SK-N-SH treated with all-trans-retinoic acid at 6 μM for 48 hours (cell line): ENCODE measurements at places on chromosomes 12 and 14.

DNA sequence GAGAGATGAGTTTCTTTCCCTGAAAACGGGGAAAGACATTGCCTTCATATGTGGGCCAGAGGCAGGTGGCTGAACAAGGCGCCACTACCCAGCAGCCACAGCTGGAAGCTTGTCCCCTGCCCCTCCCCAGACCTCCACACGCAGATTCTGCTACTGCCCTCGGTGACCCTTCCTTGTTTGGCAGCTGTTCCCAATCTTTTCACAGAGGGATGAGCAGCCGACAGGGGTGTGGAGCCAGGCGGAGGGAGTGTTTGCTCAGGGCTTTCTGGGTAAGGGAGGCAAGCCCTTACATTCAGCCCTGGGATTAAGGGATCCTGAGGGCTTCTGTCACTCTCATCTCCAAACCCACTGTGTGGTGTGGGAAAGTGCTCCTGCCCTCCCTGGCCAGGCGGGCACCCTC is 4.5 kb upstream of the KRT4 start:
- ATAC-seq, result no peak

DNA sequence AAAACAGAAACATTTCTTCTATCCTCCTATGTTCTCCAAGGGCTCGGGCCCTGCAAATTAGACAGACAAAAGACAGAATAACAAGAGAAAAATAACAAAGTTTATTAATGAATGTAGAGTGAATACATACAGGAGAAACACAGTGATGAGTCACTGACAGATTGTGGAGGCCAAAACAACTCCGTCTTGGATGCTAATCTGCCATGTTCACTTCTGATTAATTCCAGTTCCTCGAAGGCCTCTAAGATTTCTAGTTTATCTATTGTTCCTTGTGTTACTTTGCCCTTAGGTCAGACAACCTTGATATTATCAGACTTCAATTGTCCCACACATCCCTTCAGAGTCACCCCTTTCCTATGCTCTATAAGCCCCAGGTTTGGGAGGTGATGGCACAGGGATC is 26.8 kb upstream of the NEDD1 start:
- no peak for ATAC-seq

- ATAC-seq, result peak; percentile 6
Measured at GRCh38 chr12:6540181-6540877, 6.0 kb downstream of the GAPDH start.

- ATAC-seq, result no peak
Measured at GRCh38 chr12:1481906-1482305, 112.5 kb downstream of the FBXL14 start.

GRCh38 chr12:18716236-18716635 is 21.6 kb downstream of the PLCZ1 start:
- ATAC-seq, result no peak

DNA sequence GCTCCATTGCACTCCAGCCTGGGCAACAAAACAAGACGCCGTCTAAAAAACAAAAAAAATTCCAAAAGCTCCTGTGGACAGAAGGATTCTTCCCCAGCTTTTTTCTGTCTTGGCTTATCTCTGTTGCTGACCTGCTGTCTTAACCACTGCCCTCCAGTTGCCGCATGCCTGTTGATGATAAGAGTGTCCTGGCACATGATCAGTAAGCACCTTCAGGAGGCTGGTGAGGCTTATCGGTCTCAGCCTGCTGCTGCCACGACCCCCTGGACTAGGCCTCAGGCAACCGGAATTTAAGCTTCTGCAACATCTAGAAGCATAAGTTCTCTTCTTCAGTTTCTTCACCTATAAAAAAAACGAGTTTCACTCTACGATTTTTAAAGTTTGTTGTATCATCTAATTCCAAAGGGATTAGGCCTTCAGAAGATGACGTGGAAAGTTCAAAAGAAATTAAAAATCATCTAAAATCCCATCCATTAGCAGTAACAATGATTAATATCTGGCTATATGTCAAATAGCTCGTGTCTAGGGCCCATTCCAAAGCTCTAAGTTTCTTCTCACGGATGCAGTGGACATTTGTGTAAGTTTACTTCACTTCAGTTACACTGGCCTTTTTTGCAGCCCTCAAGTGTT is 46.4 kb downstream of the RESF1 start:
- ATAC-seq, result no peak

DNA sequence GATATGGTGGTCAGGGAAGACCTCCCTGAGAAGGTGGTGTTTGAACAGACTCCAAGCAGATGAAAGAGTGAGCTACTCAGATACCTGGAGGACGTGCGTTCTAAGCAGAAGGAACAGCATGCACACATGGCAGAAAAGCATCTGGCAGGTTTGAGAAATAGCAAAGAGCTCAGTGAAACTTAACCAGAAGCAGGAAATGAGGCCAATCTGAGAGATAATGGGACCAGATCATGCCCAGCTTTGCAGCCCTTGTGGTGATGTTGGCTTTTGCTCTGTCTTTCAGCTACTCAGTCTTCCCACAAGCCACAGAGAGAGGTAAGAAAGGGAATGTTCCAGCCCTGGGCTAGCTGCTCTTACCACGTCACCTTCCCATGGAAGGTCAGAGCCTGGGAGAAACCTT is 176.3 kb upstream of the GSC start:
- no peak for ATAC-seq

GRCh38 chr12:26936559-26937442 is 980 bp downstream of the INTS13 start:
- ATAC-seq, result no peak

DNA sequence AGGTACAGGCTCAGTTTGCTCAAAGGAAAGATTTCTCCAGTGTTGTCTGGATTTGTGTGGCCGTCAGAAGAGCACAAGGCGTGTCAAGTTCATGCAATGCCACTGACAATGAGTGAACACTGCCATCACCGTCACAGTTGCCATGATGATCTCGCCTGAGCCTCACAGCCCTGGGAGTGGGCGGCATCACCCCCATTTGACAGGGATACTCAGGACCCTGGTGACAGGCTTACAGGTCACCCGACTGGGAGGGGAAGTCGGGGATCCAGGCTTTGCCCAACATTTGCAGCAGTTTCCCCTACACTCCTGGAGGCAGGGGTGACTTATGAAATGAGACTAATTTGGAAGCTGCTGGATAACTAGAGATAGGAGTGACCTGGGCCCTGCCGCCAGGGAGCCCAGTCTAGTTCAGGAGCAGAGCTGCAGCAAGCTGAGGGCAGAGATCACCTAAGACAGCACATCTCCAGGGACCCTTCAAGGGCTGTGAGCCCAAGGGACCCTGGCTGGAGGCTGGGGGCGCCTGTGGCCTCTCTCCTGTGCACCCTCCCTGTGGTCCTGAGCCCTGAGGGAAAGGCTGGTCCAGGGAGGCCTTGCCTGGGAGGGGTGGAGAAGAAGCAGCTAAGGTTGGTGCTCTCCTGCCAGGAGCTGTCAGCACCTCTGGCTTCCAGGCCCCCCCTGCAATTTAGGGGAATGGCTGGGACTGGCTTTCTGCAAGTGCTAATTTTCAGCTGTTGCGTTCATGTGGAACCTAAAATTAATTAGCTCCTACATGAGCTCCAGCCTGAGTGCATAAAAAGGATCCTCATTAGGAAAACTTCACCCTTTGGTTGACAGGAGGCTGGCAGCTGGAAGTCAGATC is 32.4 kb upstream of the BEGAIN start:
- no peak for ATAC-seq

DNA sequence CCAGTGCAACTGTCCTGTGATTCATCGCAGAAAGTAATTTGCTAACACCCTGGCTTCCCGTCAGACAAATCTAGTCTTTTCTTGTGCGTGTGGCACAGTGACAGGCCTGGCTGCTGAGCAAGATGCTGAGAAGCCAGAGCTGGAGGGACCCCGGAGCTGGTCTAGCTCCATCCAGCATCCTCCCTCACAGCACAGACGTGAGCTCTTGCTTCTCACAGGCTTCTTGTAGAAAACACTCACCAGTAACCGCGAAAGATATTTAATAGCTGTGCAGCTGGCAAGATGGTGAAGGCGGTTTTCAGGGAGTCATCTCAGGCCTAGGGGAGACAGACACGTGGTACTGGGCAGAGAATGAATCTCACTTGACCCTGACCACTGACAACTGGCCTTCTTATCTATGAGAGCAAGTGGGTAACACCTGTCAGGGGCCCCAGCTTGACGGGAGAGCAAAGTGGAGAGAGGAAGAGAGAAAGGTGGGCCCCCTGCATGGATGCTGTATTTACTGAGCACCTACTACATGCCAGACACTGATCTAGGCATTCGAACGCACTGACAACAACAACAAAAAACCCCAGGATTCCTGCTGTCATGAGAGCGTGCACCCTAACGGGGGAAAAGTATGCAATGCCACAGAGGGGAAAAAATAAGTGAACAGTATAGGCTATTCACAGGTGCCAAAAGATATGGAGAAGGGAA is 63.3 kb downstream of the CCDC88C start:
- no peak for ATAC-seq

GRCh38 chr12:84802161-84802560 is 110.4 kb downstream of the SLC6A15 start:
- ATAC-seq, result no peak

DNA sequence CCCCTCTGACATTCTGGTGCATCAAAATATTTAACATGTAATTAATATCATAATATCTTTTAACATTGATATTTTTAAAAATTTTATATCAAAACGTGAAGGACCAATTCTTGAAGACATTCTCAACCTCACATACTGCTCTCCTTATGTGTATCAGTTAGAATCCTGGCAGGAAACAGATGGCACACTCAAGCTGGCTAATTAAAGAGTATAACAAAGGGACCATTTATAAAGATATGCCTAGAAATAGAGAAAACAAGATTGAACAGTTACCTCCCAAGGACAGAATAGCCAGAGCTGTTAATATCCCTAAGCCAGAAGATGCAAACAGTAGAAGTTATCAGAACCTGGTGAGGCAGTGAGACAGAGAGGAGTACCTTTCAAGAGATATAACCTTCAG is 368.7 kb downstream of the NELL2 start:
- ATAC-seq, result no peak

DNA sequence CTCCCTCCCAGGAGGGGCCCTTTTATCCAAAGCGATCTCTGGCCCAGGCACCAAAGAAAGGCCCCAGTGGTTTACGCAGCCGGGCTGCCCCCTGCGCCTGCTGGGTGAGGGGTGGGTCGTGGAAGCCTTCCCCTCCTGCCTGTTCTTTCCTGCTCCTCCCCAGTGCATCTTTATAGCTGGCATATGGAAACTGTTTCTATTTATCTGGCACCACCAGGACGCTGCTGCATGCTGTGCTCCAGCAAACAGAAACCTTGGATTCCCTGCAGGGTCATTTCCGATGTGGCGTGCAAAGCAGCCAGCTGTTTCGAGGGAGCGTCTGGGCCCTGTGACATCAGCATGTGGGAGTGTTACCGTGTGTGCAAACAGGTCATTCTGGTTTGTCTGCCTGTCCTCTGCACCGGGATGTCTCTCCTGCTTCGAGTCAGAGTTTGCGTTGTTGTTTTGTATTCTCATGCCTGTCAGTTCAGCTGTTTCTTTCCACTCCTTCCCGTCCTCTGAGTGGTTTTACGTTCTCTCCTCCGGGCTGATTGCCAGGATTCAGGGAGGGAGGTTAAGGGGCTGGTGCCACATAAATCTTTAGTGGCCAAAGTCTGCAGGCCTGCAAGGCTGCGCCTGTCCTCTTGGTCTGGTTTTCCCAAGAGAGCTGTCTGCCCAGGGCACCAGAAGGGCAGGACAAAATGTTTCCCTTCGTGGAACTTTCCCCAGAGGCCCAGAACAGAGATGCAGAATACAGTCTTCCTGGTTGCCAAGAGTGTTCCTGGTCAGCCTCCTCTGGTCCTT is 24.6 kb downstream of the TPCN1 start:
- ATAC-seq, result peak; percentile 72

DNA sequence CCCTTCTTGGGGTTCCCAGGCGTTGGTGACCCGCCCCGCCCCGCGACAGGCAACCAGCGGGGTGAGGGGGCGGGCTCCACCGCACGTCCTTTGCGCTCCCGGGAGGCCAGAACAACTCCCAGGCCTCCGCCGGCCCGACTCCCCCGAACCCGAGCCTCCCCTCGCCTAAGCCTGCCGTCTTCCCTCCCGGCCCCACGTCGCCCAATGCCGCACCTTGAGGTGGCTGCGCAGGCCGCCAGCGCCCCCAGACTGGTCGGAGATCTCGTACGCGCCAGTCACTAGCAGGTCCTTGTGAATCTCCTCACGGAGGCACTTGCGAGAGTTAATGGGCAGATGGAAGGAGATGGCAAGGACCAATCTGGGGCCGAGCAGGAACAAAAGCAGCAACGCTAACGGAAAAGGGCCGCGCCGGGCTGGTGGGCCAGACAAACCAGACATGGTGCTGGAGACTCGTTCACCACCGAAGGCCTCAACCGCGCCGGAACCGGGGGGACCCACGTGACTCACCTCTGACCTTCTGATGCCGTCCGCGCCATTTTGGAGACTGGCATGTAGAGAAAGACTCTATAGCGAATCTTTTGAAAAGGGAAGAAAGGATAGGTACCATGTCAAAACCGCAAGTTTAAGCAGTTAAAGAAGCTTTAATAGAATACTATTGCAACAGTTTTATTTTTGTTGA is at the start of gene TMED10:
Gene TMED10, minus strand, starts transcription at position 471 of the 679 bp plus-strand sequence. Its CDS starts 33 bp downstream, at position 438.
- peak; percentile 90 for ATAC-seq

GRCh38 chr12:63496654-63497053 is 171.6 kb downstream of the DPY19L2 start:
- no peak for ATAC-seq

DNA sequence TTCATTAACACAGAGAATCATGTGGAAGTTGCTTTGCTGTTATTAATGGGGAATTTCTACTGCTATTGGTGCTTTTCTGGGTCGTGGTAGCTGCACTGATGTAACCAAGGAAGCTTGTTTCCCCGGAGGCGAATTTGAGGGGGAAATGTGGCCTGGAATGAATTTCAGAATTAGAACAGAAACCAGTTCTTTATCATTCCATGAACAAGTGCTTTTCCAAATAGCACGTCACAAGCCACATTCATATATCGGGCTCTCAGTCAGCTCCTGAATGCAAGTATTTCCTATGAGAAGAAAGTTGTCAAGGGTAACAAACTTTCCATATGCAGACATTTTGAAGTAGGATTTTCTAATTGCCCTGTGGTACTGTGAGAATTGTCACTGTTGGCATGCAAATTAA is 1353.2 kb downstream of the AACS start:
- no peak for ATAC-seq

DNA sequence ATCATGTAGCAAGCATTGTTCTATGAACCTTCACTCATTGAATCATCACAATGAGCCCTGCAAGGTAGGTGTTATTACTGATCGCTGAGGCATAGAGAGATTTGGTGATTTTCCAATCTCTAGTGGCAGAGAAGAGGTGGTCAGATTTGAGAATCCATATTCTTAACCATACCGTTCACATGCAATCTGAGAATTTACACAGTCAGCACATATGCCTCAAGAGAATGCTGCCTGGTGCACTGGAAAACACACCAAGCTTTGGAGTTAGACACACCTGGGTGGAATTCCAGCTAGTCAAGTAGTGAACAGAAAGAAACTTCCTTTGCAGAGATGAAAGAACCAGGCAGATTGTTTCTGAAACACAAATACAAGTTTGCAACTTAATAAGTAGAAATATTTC is 94.1 kb downstream of the LGR5 start:
- ATAC-seq, result no peak
